Gastroesophageal sphincter (tissue), 4 donors: ENCODE measurements at places on chromosomes 5 and 9.
A peak's percentile ranks its signal among the peaks of the same experiment; 100 is the strongest.

- ATAC-seq, result no peak
Observed at GRCh38 chr5:32358611-32359010, 45.9 kb upstream of the MTMR12 start.

GRCh38 chr9:88202321-88202720 lies 64.0 kb upstream of the SPATA31C2 start:
- no peak for ATAC-seq

DNA sequence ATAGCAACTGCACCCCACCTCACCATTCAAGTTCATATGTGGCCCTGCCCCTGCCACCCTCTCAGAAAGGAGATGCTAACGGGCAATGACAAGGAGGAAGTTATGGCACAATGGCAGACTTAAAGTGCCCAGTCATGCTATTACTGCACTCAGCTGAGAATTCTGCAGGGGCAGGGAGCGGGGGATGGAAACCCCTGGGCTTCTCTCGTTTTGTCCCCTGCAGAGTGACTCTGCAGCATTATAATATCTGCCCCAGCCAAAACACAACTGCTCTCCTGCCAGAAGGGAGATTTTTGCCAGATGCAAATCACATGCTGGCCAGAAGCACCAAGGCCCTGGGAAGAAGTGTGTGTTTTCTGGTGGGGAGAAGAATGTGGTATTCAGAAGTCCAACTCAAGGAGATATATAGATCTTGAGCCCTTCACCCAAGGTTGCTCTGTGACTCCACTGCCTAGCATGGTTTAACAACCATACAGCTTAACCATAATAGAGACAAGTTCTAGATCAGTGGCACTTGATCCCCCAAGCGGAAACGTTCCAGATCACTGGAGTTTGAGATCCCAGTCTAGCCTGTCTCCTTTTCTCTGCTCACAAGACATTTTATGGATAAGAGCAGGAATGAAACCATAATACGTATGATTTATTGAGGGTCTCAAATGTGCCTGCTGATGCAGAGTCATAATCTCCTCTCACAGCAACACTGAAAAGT lies 207.0 kb upstream of the MAP3K1 start:
- no peak for ATAC-seq

GRCh38 chr9:77176686-77177142 lies 620 bp upstream of the VPS13A start:
- ATAC-seq, result no peak

- ATAC-seq, result peak; percentile 16
Observed at GRCh38 chr9:737400-738120, 103.9 kb upstream of the DMRT1 start.

DNA sequence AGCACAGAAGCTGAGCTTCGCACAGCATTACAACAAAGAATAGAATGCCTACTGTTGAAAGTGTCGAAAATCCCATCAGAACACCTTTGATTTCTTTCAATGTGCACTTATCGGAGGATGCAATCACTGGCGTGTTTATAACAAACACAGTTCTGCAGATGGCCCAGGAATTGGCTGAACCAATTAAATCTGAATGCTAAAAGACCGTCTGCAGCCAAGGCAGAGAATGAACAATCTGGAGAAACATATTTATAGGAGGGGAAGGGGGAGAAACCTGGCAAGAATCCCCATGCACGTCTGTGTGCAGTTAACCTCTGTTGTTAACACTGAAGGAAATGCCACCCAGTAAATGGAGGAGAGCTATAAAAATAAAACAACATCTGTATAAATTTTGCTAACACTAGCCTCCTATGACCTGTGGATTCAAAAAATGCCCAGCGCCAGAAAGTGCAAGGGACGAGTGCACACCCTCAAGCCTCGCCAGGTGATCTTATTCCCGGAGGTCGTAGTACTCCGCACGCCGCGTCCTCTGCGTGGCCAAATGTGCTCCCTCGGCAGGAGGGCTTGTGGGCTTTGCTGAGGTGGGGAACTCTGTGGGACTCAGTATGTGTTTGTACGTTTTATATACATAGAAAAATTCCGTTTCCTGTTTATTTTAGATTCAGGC lies 56.8 kb downstream of the PTCH1 start:
- no peak for ATAC-seq

- peak; percentile 95 for ATAC-seq
Observed at GRCh38 chr9:121213136-121213806, 11.6 kb upstream of the RAB14 start.

DNA sequence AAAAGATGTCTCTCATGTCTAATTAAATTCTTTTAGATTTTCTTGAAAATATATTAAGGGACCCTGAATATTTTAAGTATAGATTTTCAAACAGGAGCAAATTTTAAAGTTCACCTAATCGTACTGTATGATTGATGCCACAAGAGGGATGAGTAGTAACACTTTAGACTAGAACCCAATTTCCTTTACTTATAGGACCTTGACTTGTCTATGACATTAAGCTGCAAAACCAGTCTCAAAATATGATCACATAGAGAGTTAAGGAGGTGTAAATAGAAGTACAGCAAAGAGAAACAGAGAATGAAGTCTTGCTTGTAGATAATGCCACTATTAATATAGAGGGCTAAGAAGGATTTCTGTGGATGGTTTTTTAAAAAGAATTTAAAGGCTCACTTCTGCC lies 312.9 kb upstream of the PRR16 start:
- no peak for ATAC-seq

GRCh38 chr5:109410389-109411148 lies 795 bp upstream of the PJA2 start:
- peak; percentile 26 for ATAC-seq

DNA sequence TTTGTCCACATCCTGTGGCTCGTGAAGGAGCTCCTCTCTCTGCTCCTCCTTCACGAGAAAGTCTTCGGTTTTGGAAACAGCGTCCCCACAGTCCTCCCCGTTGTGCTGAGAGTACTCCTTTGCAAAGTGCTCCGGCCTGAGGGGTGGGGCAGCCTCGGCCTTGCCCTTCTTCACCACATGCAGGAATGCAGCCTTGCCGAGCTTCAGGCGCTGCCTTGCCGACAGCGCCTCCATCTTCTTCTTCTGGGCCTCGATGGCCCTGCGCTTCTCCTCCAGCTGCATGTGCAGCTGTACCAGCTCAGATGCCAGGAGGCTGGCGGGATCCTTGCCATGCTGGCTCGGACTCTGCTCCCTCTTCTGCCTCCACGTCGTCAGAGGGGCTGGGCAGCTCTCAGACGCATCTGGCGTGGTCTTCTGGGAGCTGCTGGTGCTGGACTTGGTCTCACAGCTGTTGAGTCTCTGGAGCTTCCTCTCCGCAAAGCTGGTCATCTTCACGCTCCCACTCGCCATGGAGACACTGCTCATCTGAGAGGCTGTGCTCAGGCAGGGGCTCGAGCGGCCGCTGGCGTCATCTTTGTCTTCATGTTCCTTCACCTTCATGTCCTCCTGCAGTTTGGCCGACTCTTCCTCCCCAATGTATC lies 85.5 kb downstream of the CAMSAP1 start:
- ATAC-seq, result no peak

DNA sequence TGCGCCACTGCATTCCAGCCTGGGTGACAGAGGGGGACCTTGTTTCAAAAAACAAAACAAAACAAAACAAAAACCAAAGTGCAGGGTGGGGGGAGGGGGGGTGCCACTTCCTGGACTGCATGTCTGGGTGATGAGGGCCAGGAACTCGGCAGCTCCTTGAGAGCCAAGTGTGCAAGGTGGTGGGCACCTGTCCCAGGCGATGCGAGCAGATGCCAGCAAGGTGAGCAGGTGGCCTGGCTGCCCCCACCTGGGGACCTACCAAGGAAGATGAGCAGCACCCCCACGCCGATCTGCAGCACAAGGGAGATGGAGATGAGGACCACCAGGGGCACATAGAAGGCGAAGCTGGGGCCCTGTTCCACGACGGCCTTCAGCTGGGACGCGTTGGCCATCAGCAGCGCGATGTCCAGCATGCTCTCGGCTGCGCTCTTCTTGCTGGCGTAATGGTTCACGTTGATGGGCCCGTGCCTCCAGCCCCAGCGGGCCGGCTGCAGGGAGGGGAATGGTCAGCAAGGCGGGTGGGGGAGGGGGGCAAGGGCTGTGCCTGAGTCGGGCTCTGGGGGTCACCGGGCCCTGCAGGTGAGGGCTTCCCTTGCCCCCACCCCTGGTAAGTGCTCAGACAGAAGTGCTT lies 7.8 kb downstream of the NINJ1 start:
- no peak for ATAC-seq

- ATAC-seq, result no peak
Observed at GRCh38 chr5:84794486-84795035, 409.9 kb upstream of the EDIL3 start.

DNA sequence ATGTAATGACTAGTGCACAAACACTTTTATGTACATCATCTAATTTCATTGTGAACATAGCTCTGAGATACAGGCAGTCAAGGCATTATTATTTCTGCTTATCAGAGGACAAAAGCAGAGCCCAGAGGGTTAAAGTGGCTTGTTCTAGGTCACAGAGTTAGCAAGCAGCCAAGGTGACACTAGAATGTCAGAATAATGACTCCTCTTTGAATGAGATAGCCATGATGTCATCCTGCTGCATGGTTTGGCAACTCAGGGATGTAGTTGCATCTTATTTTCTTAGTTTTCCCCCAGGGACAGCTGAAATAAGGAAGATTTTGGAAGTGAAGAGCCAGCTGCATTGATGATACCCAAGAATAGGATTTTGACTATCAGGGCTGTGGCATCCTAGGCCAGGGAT lies 54.4 kb downstream of the KCNV2 start:
- no peak for ATAC-seq

- ATAC-seq, result peak; percentile 82
Observed at GRCh38 chr5:36606428-36607113, at the start of gene SLC1A3. Gene SLC1A3 (plus strand): TSS chr5:36606606. CDS start chr5:36608424, 1,818 bp downstream.

- no peak for ATAC-seq
Observed at GRCh38 chr9:136985027-136985602, 2.3 kb downstream of the LCNL1 start.

DNA sequence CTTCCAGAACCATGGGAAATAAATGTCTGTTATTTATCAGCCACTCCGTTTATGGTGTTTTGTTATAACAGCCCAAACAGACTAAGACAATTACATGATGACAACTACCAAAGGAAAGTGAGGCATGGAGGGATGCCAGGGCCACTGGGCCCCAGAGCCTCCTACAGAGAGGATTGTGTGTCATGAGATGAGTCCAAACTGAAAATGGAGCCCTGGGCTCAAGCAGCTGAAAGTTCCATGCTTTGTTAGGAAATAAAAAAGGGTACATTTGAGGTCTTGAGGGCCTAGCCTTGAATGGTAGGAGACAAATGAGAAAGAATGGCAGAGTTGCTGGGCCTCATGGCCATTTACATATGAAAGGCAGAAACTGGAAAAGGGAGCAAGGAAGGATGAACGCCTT lies 586.5 kb downstream of the CETN3 start:
- no peak for ATAC-seq

DNA sequence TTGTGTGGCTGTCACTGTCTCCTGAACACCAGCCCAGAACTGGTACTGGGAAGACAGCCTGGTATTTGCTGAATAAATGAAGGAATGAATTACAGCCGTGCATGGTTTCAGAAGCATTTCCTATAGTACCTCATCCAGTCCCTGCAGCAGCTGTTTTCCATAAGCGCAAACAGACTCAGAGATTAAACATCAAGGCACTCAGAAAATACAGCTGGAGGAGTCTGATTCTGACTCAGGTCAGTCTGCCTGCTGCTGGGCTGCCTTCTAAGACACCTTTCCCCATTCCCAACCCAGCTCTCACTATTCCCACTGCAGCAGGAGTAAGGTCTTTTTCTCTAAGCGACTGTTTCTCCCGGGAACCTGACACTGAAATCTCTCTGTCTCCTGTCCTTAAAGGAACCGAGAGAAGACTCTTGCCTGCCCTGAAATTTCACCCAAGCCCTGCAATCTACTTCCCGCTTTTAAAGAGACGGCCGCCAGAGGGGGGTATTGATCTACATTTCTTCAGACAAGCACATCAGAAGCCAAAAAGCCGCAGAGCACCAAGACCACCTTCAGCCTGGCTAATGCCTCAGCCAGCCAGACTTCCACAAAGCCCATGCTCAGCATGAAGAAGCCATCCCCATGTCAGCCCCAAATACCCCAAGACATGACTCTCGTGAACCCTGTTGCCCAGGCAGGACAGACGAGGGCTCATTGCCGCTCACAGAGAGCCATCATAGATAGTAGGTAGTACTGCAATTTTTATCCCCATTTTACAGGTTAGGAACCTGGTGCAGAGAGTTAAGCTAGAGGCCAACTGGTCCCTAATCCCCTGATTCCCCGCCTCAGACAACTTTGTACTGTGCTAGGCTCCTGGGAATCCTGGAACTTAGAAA lies 5.4 kb upstream of the FOXI1 start:
- peak; percentile 28 for ATAC-seq

- no peak for ATAC-seq
Observed at GRCh38 chr5:143402553-143403333, 743 bp downstream of the NR3C1 start.

DNA sequence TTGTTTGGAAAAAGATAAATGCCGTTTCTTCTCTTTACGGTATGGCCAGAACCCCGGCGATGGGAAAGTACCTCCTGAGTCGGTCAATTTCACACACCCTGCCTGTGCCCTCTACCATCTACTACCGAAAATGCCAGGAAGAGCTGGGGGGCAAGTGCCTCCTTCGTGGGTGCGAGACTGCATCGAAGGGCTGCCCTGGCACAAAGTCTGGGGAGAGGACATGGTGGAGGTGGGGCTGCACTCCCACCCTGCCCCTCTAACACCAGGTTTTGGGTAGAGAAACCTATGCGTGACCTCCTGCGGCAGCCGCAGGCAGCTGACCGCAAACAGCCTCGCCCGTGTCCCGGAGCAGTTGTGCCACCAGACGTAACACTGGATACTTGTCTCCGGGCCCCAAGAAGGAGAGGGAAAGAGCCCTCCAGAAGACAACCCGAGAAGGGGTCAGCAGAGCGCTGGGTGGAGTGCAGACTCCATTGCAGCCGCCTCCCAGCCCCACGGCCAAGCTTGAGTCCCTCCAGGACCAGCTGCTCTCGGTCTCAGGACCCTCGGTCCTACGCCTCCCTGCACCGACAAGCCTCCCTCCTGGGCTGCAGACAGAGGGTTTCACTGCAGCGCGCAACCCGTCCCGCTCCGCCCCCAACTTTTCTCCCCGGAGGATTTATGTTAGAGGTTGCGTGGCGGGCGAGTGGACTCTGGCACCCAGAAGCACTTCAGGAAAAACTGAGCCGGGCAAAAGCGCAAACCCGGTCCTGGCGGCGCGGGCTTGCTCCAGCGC lies 823 bp upstream of the PRDM6 start:
- no peak for ATAC-seq

DNA sequence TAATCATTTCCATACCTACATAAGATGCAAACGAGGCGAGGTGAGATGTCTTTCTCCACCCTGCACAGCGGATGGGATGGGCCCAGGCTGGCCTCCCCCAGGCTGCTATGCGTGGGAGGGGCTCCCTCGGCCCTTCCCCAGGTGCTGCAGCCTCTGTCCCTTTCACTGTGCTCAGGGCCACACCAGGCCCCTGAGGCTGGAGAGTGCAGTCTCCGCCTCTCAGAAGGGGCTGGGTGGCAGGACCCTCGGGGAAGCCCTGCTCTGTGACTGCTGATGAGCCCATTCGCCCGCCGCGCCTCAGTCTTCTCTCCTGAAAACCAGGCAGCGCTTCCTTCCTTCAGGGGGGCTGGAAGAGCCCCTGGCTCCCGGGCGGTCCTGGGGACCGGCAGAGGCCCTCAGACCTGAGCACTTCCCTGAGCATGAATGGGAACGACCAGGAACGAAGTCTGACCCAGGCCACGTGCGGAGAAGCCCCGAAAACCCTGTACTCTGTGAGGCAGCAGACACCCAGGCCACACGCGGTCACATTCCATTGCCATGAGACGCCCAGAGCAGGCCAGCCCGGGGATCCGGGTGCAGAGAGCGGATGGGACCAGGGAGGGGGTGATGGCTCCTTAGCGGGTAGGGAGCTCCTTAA lies 21.9 kb upstream of the NOTCH1 start:
- ATAC-seq, result peak; percentile 80

- ATAC-seq, result no peak
Observed at GRCh38 chr5:5598547-5599113, 176.2 kb downstream of the ICE1 start.

GRCh38 chr5:141654298-141654697 lies 3.1 kb upstream of the FCHSD1 start:
- no peak for ATAC-seq
